ENCODE measurements at places on chromosomes 12 and 14. TPM values are rescaled to one million over a fixed set of nuclear protein-coding genes. Genes with fewer than 3 reads are reported as not detected.

DNA sequence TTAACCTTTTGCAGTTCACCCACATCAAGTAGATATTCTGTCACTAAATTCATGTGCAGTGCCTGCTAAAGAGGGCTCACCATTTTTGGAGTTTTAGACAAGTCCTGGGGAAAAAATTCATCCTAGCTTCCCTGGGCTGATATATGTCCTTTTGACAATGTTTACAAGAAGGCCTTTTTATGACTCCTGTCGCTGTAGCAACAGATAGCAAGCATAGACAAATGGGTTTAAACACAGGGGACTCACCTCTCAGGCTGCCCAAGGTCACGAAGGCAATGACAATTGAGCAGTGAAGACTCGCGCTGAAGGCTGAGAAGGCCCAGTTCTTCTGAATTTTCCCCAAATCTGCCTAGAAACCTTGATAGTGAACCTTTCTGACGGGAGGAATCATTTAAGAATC is 150.7 kb upstream of the CPM start:
- no peak for DNase-seq

DNA sequence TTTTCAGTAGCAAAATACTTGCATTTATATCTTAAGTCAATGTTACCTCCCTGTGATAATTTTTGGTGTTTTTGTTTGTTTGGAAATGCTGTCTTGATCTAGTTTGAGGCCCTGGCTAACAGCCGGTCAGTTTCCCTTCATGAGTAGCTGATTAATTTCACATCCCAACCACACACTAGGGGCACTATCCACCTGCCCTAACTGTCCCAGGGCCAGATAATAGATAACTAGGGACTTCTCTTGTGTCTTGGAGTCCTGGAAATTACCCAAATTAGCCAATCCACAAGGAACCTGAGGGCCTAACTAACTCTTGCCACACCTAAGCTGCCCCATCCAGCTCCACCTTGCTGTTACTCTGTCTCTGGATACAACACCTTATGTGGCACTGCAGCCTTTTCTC is 399.9 kb downstream of the FOXG1 start:
- no peak for DNase-seq

- DNase-seq, result no peak
These were observed 308.0 kb downstream of the PPFIA2 start for GRCh38 chr12:81450920-81451739.

- no peak for DNase-seq
These were observed 33.0 kb downstream of the MTHFD1 start for GRCh38 chr14:64421166-64421565.

GRCh38 chr12:24551163-24551786 is 397.6 kb downstream of the BCAT1 start:
- DNase-seq, result no peak

Gene GNG2
- polyA plus RNA-seq, result 218 TPM

- DNase-seq, result no peak
These were observed 116.2 kb downstream of the TRHDE start for GRCh38 chr12:72388322-72388721.

GRCh38 chr12:113252494-113252893 is 31.2 kb downstream of the TPCN1 start:
- DNase-seq, result no peak

DNA sequence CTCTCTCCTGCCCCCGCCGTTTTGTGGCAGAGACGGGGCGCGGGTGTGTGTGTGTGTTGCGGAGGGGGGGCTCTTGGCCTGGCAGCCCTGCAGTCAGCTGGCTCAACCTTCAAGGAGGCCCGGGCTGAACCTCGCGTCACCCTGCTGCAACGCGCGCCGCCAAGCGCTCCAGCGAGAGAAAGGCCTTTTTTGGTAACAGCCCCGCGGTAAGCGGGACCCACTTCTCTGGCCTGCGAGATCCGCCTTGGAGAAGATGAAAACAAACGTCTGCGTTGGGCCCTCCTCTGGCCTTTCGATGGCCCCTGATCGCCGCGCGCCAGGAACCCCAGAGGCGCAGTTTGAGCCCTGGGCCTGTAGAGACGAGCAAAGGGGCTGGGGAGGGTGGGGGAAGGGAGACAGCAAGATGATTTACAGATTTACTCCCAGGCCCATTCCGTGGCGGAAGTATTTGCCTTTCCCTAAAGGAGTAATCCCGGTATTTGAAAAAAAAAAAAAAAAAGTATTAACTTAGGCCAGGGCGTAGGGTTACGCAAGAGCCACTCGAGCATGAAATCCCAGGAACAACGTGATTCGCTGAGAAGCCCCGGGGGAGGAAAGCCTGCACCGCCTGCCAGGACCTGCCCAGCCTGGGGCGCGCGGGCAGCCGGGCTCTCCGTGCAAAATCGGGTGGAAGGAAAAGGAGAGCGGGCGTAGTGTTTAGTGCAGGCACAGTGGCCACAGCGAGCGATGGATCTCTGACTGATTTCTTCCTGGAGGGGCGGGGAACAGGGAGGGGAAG is 4.5 kb upstream of the IRF2BPL start:
- DNase-seq, result peak; percentile 69

DNA sequence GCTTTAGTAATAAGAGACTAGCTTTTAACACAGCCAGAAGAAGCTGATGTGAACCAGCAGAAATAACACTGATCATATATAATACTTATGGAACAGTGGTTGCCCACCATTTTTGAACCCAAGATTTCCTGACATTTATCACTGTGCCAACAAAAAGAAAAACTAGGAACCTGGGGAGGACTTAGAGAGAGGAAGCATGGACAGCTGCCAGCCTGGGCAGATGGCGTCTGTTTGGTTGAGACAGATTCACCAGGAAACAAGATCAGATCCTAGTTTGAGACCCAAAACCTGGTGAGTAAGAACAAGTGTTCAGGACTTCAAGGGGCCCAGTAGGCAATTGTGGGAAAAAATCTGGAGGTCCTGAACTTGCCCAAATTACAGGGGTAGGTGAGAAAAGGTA is 95.3 kb downstream of the BICD1 start:
- no peak for DNase-seq

DNA sequence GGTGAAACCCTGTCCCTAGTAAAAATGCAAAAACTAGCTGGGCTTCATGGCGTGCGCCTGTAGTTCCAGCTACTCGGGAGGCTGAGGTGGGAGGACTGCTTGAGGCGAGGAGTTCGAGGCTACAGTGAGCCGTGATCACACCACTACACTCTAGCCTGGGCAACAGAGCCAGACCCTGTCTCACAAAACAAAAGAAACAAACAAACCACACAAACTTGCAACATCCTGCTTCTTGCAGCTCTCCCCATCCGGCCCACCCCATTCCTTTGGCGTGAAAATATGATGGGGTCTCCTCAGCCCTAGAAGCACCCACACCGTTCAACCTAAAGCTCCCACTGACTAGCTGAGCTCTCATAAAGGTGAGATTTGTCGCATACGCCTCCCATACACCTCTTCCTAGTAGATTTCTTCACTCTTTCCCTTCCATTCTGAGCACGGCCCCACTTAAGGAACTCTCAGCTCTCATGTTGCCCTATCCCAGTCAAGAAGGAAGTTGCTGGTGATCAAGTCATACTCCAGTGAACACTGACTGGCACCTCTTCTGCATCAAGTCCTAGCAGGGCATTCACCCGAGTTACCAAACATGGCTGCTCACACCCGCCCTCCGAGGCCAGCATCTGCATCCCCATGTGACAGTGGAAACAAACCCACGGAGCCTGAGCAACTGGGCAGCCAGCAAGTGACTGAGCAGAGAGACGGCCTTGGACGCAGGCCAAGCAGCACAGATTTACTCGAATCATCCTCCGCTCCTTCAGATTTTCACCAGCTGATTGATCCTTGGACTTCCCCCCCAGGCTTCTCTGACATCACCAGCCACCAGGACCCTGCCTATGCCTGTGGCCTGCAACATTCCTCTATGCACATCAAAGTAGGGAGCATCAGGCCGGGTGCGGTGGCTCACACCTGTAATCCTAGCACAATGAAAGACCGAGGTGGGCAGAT is 18.9 kb upstream of the CD27 start:
- no peak for DNase-seq

Gene INHBE
- polyA plus RNA-seq, result not detected

Gene TMEM52B
- polyA plus RNA-seq, result not detected

Gene MYH7
- polyA plus RNA-seq, result not detected

DNA sequence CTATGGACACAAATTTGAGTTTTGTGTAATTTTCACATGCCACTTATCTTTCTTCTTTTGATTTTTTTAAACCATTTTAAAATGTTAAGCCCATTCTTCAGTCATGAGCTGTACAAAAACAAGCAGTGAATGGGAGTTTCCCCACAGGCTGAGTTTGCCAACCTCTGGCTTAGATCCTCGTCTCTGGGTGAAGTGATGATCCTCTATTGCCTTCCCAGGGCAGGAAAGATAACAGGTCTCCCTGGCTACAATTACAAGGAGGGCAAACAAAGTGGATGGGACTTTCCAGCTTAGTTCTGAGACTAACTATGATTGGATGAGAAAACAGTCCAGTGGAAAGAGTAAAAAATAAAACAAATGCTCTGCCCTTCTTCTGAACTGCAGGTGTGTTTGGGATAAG is 203.7 kb downstream of the SPTSSA start:
- no peak for DNase-seq

Gene SPTB
- 0.09 TPM for polyA plus RNA-seq

Gene EID3
- 13.5 TPM for polyA plus RNA-seq

DNA sequence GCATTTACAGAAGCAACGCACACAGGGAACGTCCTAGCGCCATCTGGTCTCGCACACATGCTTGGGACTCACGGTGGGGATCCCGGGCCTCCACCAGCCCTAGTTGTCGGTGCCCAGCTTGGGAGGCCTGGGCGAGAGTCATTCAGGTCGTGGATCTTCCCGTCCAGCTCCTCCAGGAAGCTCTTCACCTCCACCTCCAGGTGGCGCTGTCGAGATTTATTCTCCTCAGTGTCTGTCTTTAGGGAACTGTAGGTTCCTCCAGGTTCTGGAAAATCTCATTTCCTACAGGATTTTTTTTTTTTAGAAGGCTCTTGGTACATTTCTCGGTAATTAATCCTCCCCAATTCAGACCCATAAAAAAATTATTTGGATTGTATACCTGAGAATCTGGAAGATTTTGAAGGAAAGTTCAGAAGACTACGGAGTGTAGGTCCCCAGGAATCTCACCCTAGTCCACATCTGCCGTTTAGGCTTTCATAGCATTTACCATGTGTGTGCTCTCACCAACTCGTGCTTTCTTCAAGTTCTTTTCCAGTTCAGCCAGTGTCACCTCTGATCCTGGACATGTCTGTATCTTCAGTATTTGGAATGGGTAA is 910.0 kb downstream of the TMEM121 start:
- DNase-seq, result peak; percentile 53
